A172 (cell line): ENCODE measurements at places on chromosomes 7 and 10.

DNA sequence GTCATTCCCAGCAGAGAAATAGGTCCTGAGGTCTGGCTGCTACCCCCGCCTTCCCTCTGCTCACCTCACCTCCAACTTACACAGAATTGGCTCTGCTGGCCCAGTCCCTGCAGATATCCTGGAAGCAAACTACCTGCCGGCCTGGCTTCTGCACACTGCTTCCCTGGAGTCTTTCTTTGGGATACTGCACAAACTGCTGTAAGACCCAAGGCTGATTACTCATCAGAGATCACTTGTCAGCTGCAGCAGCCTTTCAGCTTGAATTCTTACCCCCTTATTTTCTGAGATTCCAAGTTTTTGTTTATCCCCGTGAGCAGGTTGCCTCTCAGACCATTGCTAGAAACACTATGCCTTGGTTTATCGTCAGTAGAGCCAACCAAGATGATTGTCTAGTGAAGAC, 426.4 kb downstream of the PHTF2 start:
- no peak for DNase-seq

- no peak for DNase-seq
Measured at GRCh38 chr7:41487229-41487940, 215.5 kb downstream of the INHBA start.

GRCh38 chr10:94138391-94138790, 144.7 kb downstream of the PLCE1 start:
- peak; percentile 34 for DNase-seq

GRCh38 chr7:63067897-63068585, 930.6 kb upstream of the ZNF722 start:
- no peak for DNase-seq

DNA sequence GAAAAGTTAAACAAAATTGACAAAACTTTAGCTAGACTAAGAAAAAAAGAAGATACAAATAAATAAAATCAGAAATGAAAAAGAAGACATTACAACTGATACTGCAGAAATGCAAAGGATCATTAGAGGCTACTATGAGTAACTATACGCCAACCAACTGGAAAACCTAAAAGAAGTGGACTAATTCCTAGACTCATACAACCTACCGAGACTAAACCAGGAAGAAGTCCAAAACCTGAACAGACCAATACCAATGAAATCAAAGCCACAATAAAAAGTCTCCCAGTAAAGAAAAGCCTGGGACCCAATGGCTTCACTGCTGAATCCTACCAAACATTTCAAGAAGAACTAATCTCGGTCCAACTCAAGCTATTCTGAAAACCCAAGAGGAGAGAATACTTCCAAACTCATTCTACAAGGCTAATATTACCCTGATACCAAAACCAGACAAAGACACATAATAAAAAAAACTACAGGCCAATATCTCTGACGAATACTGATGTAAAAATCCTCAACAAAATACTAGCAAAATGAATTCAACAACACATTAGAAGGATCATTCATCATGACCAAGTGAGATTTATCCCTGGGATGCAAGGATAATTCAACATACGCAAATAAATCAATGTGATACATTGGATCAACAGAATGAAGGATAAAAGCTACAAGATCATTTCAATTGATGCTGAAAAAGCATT, 20.3 kb downstream of the ELAPOR2 start:
- DNase-seq = no peak

GRCh38 chr7:147803606-147804005, 787.0 kb upstream of the C7orf33 start:
- no peak for DNase-seq

- DNase-seq = no peak
Measured at GRCh38 chr7:102275123-102275703, 11.5 kb upstream of the SH2B2 start.

- DNase-seq = peak; percentile 8
Measured at GRCh38 chr7:81488210-81488609, 281.6 kb downstream of the HGF start.

DNA sequence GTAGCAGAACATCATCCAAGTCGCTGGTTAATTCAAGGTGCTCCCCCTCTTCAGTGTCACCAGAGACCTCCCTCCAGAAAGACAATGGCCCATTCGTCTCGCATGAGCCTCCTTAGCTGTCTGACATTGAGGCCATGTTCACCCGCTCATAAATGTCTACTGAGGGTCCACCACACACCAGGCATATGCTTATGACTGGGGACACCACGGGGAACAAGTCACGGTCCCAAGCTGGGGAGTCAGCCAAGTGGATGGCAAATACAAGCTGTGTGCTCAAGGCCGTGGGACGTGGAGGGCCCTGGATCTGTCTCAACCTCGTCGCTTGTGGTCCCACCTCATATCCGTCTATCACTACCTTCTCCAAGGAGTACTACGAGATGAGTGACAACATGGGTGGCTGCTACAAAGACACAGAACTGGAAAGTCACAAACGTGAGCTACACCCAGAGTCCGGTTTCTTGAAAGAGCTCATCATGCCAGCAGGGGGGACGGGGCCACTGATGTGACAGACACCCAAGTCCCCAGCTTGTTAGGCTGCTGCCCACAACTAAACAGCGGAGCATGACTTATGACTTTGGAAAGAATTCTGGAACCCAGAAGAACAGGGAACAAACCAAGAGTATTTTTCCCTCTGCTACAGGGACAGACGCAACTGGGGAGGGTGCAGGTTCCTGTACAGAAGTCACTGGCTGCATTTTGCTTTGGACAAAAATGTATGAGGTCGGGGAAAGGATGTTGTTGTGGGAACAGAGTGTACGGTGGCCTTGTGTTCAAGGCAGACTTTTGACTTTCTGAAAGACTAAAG, 189.6 kb downstream of the COBL start:
- DNase-seq = no peak

DNA sequence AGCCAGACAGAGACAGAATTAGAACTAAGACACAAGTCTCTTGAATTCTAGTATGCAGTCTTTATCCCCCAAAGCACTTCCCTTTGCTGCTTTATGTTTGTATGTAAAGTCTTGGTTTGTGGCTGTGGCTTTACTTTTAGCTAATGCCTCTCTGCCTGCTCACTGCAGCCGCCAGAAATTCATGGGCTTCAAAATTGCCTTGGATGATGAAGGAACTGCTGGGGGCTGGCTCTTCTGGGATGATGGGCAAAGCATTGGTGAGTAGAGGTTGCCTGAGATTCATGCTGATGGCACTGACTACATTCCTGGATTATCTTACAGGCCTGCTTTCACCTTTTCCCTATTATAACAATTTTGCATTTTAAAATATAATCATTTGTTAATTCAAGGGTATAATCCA, 10.9 kb upstream of the MGAM2 start:
- DNase-seq = no peak

GRCh38 chr10:124362568-124362967, 56.2 kb downstream of the OAT start:
- no peak for DNase-seq

DNA sequence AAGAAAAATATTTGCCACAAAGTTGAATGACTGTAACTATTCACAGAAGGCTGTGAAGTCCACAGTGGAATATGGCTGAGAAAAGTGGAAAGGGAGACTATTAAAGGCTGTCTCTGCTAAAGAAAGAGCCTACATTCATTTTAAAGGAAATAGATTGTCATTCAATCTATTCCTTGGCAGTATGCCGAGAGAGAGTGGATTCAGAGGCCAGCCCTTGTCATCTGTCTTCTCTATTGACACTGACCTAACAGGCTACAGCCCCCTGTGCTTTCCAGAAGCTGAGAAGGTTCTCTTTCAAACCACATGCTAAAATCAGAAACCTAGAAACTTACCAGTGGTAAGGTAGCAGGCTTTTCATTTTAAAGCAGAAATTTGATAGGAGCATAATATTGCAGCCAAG, 12.1 kb downstream of the ODAD2 start:
- DNase-seq = no peak

DNA sequence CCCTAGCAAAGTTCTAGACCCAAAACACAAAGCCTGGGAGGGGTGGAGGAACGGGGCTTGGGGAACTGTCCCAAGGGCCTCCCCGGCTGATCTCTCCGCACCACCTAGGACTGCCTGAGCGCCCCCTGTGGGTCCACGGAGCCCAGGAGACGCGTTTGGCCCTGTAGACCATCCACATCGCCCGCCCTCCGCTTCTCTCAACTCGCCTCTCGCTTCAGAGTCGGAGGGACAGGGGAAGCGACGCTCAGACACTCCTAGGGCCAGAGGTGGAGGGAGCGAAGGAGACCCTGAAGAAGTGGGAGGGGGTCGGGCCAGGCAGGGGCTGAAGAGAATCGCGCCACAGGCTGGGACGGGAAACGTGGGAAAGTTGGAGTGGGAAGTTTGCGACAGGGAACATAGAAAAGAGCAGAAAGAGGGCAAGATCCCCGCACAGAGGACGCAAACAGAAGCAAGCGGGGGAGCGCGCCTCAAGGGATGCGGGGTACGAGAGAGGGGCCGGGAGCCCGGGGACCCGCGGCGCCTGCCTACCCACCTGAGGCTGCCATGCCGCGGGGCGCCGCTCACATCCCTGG, 378 bp downstream of the PIK3AP1 start:
- DNase-seq = no peak

GRCh38 chr7:112365551-112365950, 84.7 kb upstream of the IFRD1 start:
- no peak for DNase-seq

DNA sequence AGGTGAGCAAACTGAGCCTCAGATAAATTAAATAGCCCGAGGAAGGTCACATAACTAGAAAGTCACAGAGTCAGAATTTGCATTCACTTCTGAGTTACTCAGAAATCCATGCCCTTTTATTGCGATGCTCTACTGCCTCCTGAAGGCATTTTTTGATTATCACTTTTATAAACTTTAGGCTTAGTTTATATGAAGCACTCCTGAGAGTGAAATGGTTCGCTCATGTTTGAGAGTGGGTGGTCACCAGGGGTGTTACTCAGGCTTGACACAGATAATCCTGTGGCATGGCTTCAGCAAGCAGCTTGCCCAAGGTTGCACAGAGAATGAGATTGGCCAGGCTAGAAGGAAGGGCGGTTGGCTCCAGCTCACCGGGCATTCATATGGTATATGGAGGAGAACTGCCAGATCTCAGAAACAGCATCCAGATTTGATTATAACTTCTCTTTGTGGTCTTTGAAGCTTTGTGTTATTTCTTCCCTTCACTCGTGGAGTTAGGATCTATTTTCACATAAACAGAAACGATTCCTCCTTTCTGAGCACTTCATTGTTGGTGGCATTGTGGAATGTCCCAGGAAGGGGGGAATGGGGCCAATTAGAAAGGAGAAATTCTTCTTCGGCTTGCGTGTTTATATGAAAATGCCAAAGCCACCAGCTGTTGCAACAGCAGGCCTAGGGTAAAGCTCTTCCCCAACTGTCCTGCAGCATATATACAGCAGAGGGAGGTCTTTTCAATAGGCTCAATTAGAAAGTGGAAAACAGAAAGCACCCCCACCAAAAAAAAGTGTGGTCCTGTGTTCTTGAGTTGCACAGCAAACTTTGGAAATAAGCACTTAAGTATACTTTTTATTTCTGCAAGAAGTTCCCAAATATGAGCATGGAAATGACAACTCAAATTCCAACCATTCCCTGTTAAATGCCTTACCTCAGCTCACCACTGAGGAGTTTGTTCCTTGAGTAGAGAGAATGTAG, 628.8 kb downstream of the SUGCT start:
- no peak for DNase-seq

GRCh38 chr10:94546049-94546900, 687 bp downstream of the HELLS start:
- DNase-seq = peak; percentile 39

DNA sequence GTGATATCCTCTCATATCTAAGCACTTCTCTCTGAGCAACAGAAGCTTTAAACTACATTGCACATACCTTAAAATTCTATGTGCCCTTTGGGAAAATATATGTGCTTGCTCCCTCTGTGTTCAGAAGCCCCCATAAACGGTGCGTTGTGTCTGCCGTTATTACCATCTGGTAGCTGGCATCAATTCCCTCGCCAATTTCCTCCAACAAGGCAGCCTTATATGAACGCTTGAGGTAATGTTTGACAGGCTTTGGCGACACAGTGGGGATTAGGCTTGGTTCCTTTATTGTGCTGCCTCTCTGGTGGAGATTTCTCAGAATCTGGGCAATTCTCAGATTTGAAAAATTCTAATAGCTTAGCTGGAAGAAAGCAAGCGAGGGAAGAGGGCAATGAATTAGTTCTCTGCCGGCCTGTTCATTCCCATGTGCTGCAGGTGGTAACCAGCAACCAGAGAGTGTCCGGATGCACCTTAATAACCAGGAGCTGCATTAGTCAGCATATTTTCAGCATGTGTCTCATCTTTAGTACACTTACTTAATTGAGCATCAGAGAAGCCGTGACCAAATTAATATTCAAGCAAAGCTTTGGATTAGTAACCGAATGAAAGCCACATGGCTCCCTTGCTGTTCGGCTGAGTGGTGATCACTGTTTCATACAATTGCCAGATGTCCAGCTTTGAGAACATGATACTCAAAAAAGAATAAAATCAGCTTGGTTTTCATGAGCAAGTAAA, 7.3 kb upstream of the PPP1R17 start:
- no peak for DNase-seq

GRCh38 chr7:42722716-42723115, 189.2 kb downstream of the C7orf25 start:
- DNase-seq = no peak

GRCh38 chr7:5232874-5233273, 42.8 kb downstream of the WIPI2 start:
- DNase-seq = no peak

GRCh38 chr7:37117292-37117691, 331.4 kb downstream of the ELMO1 start:
- DNase-seq = no peak

DNA sequence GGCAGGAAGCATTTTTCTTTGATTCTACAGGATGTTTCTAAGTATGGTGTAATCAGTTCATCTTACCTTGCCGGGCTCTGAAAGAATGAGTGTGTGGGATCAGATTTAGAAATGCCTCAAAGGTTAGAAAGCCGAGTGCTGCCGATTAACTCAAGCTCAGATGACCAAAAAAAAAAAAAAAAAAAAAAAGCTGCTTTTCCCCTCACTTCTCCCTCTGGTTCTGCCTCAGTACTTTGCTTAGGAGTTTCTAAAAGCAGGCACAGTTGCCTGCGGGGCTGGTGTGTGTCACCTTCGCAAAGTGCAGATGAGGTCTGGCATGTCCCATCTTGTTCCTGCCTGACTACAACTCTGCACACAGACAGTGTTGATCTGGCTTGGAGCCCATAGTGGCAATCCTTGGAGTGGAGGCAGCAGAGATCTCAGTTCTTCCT, 47.0 kb downstream of the KIAA1217 start:
- no peak for DNase-seq

- no peak for DNase-seq
Measured at GRCh38 chr10:118729641-118730258, 25.0 kb downstream of the CACUL1 start.

DNA sequence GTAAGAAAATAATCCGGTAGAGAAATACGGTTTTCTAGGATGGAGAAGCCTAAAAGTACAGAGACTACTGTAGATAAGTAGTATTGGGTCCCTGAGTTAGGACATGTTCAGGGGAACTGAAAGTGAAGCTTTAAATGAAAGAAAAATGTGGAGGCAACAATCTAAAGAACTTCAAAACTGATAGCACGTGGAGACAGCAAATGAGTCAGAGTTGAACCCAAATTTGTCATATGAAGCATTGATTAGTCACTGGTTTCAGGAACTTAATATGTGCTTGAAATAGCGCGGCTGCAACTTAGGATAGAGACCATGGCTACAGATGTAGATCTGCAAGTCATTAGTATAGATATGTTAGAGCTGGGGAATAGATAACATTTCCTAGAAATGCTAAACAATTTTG, 1138.6 kb upstream of the SORCS1 start:
- DNase-seq = peak; percentile 1

GRCh38 chr10:50456719-50457118, 167.0 kb downstream of the SGMS1 start:
- no peak for DNase-seq

GRCh38 chr10:2122431-2123124, 385.3 kb upstream of the ADARB2 start:
- DNase-seq = no peak
